ENCODE measurements at places on chromosomes 6 and 20.

- DNase-seq: no peak
These were observed 36.1 kb downstream of the DSE start for GRCh38 chr6:116406678-116407345.

DNA sequence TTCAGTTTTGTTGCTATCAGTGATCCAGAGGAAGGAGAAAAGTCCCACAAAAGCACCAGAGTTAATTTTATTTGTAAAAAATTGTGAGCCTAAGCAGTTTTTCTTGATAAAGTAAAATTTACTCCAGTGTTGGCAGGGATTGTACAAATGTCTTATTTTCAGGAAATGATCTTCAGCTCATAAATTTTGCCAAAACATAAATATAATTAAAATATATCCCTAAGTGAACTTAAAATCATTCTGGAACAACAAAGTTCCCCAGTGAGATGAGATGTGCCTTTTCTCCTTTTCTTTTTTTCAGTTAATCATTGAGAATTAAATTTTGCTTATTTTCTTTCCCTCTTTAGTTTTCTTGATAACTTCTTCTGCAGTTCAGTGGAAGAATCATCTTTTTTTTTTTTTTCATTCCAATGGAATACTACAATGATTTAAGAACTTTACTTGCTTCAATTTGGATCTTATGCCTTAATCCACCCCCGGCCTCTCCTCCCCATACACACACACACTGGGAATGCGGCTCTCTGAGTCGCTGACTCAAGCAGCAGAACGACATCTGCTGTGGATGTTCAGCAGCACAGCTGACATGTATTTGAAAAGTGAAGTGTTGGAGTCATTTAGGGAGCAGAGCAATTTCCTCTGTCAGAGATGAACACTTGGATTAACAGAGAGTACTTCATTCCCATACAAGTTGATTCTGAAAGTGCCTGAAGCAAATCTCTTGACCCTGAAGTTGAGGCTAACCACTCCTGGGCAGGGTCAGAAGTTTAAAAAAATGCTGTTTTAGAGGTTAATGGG is 27.7 kb upstream of the LAMA4 start:
- no peak for DNase-seq

GRCh38 chr6:119672725-119673124 is 323.2 kb upstream of the MAN1A1 start:
- no peak for DNase-seq

DNA sequence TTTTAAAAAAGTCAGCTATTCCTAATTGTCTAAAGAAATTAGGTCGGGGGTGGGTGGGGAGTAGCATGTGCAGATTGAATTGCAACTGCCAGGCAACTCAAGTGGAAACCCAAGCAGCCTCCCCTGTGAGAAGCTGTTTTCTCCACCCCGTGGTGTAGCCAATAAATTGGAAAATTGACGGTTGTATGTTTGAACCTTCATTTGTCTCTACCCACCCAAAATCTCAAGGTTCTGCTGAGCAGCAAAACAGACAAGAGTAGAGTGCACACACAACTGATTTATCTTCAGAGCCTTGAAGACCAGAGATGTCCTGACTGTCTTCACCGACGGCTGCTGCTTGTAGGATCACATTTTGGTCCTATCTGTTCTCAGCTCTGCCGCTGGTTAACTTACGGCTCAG is 88.5 kb downstream of the DTD1 start:
- DNase-seq: no peak

DNA sequence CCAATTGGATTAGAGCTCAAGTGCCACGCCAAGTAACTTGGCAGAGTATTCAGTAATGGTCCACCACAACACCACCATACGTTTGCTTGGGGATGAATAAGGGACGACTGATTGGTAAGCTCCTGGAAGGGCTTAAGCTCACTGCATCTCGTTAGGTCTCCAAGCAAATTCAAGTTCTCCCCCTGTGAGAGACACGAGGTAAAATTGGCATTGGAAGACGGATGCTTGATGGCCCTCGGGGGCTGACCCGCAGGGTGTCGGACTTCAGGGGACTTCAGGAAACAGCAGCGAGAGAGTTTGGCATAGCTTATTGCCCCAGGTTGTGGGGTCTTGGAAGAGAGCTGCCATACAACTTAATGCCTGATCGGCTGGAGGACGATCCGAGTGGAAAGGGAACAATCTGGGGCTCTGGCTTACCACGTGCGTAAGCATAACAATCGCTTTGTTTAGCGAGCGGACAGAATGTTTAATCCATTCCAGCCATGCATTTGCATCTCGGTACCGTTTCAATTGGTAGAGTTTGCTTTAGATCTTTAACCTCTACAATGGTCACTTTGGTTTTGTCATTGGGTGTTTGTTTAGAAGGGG is 4.8 kb upstream of the ZNFX1 start:
- no peak for DNase-seq

- DNase-seq: no peak
These were observed 166.0 kb downstream of the DLL1 start for GRCh38 chr6:170124836-170125235.

DNA sequence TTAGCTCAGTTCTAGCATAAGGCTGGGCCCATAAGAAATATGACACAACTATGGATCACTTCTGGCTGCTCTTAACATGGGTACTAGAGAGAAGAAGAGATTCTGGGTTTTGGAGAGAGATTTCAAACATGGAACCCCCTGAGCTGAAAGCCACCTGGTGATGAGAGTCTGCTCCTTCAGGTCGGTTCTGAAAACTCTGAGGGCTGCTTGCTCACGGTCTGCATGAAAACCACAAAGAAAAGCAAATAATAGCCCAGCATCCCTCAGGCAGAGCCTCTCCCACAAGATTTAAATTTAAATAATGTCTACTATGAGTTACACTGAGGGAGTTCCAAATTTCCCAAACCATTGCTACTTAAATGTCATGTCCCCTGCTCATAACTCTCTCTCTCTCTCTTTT is 301.5 kb downstream of the BMP7 start:
- no peak for DNase-seq

- DNase-seq: no peak
These were observed 25.7 kb downstream of the CFAP61 start for GRCh38 chr20:20078041-20078440.

GRCh38 chr20:62088258-62089127 is 22.8 kb upstream of the TAF4 start:
- DNase-seq: no peak

DNA sequence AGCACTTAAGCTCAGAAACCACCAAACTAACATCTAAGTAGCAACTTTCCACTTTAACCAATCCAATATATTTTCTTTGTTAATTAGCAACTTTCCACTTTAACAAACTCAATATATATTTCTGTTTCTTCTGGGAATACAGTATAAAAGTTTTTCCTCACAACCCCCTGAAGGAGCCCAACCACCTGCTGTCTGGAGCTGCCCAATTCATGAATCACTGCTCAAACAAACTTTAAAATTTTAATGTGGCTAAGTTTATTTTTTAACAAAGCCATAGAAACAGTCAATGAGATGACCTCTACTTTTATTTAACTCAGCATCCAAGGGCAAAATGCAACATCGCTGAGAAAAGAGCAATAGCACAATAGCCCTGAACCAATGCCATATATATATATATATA is 500.1 kb downstream of the EPM2A start:
- DNase-seq: no peak

DNA sequence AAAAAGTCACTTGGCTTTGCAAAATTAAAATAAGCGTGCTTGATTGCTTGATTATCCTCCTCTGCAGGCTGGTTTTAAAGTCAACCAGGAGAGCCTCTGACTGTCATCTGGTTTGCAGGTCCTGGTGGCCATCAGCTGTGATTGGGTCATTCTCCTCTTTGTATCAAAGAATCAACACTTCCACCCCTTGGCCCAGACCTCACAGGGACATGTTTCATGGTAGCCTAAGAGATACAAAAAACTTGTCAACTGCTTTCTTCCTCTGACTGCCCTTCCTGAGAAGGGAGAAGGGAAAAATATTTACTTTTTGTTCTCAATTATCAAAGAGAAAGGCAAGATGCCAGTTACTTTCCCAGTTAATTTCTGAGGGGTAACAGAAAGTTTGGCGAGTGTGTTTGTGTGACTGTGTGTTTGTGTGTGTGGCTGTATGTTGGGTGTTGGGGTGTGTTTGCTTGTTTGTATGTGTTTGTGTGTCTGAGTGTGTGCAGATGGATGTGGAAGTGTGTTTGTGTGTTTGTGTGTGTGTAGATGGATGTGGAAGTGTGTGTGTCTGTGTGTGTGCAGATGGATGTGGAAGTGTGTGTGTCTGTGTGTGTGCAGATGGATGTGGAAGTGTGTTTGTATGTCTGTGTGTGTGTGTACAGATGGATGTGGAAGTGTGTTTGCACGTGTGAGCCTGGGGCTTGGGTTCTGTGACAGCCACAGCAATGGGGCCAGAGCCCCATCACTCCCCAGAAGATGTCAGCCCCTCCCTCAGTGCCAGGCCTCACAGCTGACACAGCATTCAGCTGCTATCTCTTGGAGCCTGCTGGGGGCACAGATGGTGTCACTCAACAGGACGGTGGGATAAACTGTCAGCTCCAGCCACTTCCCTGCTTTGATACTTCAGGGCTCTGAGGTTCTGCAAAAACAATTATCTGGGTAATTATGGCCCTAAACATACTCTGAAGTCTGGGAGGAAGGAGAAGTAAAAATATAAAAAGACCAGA is 98.6 kb upstream of the RNF24 start:
- no peak for DNase-seq

DNA sequence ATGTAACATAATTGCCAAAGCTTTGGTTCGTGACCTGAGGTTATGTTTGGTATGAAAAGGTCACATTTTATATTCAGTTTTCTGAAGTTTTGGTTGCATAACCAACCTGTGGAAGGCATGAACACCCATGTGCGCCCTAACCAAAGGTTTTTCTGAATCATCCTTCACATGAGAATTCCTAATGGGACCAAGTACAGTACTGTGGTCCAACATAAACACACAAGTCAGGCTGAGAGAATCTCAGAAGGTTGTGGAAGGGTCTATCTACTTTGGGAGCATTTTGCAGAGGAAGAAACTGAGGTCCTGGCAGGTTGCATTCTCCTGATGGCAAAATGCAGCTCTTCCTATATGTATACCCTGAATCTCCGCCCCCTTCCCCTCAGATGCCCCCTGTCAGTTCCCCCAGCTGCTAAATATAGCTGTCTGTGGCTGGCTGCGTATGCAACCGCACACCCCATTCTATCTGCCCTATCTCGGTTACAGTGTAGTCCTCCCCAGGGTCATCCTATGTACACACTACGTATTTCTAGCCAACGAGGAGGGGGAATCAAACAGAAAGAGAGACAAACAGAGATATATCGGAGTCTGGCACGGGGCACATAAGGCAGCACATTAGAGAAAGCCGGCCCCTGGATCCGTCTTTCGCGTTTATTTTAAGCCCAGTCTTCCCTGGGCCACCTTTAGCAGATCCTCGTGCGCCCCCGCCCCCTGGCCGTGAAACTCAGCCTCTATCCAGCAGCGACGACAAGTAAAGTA is 547 bp upstream of the ESR1 start:
- no peak for DNase-seq

DNA sequence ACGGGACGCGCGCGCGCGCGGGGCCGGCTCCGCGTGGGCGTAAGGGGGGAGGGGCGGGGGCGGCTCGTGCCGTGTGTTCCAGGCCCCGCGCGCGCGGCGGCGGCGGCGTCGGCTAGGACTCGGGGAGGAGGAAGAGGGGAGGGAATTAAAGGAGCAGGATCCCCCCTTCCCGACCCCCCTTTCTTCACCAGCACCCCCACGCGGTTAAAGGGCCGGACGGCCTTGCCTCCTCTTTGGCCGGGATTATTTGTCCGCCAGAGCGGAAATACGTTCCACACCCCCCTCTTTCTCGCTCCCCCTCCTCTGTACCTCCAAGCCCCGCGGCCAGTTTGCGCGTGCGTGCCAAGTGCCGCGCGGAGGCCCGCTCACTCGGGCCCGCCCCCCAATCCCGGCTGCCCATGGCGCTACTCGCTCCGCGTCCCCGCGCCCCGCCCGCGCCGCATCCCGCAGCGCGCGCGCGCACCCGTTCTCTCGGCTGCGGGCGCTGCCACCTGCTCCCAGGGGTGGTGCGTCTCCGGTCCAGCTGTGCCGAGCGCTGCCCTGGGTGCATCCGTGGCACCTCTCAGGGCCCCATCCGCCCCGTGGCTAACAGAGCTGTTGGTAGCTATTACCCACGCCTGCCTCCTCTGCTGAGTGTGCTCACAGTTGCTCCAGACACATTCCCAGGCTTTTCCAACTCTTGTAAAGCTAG is at the start of gene ZBTB12:
Gene ZBTB12, minus strand, starts transcription at position 134 of the 691 bp plus-strand sequence. CDS start 781 bp downstream, outside the sequence.
- DNase-seq: peak; percentile 70

- no peak for DNase-seq
These were observed 245.4 kb upstream of the SPTLC3 start for GRCh38 chr20:12763406-12763805.

GRCh38 chr6:143707697-143708096 is 29.9 kb downstream of the PHACTR2 start:
- no peak for DNase-seq

GRCh38 chr6:47811443-47811842 is 29.6 kb downstream of the OPN5 start:
- no peak for DNase-seq

DNA sequence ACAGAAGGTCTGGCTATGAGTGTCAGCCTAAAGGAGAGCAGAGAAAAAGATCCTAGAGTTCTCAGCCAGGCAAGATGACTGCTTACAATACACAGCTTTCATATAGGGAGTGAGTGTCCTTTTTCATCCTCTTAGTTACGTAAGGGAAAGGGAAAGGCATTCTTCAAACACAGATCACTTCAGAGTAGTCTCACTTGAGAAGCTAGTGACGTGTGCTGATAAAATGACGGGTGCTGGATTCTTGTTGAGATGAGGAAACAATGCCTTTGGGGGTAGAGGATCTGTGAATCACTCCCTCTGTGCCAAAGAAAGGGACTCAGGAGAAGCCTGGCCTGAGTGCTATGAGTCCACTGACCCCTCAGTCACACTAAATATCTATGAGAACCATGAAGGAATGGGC is 117.3 kb downstream of the QRSL1 start:
- no peak for DNase-seq

DNA sequence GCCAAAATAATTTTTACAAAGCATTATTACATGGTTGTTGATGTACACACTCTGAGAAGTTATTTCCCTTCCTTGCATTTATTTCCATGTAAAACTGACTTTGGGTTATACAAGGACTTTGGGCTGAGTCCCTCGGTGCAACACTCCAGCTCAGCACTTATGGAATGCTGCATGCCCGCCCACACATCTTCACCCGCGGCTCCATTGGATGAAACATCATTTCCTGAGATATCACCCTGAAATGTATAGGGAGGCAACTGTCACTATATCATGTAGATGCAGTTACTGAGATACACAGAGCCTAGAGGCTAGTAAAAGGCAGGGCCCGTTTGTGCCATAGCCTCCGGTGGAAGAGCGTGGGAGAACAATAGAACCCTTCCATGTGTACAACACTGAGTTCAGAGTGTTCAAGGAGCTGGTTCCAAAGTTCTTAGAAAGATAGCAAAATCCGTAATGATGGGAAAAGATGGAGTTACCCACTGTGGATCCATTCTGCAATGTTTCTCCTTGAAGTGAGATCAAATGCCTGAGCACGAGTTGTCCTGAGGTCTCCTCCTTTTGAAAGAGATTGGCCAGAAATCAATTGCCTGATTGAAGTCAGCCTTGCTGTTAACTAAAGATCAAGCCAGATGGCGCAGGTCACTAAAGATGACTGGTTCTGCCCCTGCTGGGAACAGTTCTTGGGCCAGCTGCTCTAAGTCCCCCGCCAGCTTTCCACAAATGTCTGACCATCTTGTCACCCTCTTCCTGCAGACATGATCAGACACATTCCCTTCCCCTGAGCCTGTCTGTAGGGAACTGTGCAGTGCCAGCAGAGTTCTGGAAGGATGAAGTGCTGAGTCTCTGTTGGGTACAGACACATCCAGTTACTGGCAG is 100.9 kb upstream of the IYD start:
- no peak for DNase-seq

- no peak for DNase-seq
These were observed 107.6 kb downstream of the THBS2 start for GRCh38 chr6:169145991-169146501.

Data from stimulated activated CD8-positive, alpha-beta memory T cell treated with anti-CD3 and anti-CD28 coated beads, Interleukin-4, amount 100 ng/mL, for 4 hours (primary cell).